CD4-positive, alpha-beta T cell treated with Interleukin-15 for 4 hours (primary cell): ENCODE measurements at places on chromosomes 4 and X.

- no peak for DNase-seq
These were observed 381.5 kb upstream of the GALNT7 start for GRCh38 chr4:172787111-172787510.

DNA sequence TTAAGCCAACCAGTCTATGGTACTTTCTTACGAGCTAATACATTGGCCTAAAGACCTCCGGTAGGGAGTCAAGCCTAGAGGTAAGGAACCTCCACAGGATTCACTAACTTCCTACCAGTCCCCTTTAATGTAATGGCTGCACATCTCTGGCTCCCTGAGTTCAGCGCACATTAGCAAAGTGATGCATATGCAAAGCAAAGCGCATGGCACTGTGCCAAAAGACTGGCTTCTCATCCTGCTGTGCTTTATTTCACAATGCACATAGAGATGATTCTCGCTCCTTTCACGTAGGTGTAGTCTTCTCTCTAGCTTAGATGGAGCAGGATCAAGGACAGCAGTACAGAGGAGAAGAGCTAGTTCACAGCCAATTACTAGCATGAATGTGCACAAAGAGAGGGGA lies 14.6 kb upstream of the CLTRN start:
- DNase-seq, result no peak

DNA sequence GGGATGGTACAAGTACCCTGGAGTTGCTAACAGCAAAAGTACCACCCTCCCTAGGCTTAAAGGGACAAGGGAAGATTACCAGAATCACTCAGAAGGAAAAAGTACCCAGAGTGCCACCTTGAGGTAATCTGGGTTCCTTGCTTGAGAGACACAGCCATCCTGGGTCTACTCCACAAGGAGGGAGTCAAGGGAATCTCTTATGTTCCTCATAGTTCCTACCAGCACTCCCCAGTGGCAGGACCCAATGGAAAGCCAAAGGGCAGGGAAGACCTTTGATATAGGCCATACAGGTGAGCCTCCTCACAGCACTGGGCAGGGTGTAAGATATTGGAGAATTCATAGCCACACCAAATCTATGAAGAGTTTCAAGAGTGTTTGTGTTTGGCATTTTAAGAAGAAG lies 5.7 kb downstream of the IL2 start:
- DNase-seq, result peak; percentile 10

GRCh38 chrX:131677655-131678628 lies 134.1 kb downstream of the OR13H1 start:
- DNase-seq, result peak; percentile 2

- peak; percentile 1 for DNase-seq
These were observed 24.5 kb downstream of the ZNF41 start for GRCh38 chrX:47458528-47458927.

DNA sequence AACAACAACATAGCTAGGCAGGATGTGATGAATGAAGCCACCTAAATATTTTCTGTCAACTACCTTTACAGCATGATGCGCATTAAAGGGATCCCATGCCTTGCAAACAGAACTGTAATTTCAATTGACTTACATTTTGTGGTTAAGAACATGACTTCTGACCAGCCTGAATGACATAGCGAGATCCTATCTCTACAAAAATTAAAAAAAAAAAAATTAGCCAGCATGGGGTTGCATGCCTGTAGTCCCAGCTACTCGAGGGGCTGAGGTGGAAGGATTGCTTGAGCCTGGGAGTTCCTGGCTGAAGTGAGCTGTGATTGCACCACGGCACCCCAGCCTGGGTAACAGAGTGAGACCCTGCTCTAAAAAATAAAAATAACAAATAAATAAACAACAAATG lies 680.6 kb downstream of the IQCM start:
- no peak for DNase-seq
